ENCODE measurements at places on chromosomes 2 and 18.

- DNase-seq, result no peak
Measured at GRCh38 chr2:23135481-23136100, 249.4 kb upstream of the KLHL29 start.

- no peak for DNase-seq
Measured at GRCh38 chr2:118830118-118830517, 17.3 kb downstream of the EN1 start.

DNA sequence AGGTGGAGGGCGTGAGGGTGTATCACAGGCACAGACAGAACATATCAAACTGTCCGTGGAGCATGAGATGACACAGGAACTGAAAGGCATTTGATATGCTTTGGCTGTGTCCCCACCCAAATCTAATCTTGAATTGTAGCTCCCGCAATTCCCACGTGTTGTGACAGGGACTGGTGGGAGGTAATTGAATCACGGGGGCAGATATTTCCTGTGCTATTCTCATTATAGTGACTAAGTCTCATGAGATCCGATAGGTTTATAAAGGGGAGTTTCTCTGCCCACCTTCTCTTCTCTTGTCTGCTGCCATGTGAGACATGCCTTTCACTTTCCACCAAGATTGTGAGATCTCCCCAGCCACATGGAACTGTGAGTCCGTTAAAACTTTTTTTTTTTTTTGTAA lies 123.1 kb upstream of the PIEZO2 start:
- no peak for DNase-seq

GRCh38 chr2:133711806-133712205 lies 143.5 kb upstream of the NCKAP5 start:
- no peak for DNase-seq

DNA sequence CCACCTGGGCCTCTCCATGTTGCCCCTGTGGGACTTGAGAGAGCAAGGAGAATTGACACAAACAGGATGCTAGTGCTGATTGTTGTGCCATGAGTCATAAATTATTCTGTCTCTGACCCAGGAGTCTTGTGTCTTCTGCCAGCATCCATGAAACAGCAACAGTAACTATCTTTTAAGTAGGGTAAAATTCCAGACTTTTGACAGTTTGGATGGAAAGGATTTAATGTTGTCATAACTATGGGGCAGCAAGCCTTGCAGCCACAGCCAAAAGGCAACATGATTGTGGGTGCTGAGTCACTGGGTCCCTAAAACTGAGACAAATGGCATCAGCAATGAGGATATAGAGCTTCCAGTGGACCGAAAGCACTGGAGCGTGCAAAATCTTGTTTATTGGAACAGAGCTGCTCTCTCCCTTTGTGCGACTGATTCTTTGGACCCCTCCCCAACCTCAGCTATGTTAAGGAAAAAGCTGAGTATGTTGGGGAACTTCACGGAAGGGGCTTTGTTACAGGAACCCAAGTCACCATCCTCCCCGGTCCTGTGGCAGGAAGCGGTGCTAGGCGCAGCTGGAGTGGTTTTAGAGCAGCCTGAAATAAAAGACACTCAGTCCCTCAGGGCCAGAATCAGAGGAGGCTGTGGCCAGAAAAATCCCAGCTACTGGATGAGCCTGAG lies 9.6 kb upstream of the ITPRIPL1 start:
- no peak for DNase-seq
